IPS DF 19.7 (cell line): ENCODE measurements at places on chromosomes 3 and 15.

DNA sequence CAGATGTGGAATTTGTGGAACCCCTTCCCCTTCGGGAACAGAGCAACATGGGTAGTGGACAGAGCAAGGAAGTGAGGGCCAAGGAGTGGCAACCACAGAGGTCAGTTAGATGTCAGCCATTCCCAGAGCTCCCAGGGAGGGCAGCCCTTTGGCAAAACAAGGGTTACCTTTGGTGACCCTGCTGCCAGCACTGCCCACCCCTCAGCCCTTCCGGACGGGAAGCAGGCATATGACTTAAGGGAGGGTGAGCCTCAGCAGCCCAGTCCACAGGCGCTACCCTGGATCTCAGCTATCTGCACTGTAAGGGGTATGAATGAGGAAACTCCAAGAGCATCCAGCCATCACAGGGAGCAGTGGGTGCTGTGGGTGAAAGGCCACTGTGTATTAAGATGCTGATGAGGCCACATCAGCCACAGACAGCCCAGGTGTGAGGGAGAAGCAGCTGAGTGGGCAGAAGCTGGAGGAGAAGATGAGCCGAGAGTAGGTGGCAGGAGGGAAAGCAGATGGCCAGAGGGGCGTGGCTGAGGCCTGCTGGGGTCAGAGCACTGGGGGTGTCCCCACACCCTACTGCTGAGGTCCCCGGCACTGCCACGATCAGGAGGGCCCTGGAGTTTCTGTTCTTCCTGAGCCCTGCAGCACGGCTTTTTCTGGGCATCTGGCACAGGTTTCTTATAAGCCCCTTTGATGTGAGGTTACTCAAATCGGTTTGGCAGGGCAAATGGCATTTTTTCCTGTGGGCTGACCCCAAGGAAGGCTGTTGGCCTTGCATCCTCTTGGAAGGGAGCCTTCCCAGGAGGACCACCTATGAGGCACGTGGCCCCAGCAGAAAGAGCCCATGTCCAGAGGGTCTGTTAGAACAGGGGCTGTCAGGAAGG, 6.2 kb downstream of the PLA2G4D start:
- DNase-seq = no peak

GRCh38 chr3:60250206-60250605, 1001.0 kb downstream of the FHIT start:
- no peak for DNase-seq

DNA sequence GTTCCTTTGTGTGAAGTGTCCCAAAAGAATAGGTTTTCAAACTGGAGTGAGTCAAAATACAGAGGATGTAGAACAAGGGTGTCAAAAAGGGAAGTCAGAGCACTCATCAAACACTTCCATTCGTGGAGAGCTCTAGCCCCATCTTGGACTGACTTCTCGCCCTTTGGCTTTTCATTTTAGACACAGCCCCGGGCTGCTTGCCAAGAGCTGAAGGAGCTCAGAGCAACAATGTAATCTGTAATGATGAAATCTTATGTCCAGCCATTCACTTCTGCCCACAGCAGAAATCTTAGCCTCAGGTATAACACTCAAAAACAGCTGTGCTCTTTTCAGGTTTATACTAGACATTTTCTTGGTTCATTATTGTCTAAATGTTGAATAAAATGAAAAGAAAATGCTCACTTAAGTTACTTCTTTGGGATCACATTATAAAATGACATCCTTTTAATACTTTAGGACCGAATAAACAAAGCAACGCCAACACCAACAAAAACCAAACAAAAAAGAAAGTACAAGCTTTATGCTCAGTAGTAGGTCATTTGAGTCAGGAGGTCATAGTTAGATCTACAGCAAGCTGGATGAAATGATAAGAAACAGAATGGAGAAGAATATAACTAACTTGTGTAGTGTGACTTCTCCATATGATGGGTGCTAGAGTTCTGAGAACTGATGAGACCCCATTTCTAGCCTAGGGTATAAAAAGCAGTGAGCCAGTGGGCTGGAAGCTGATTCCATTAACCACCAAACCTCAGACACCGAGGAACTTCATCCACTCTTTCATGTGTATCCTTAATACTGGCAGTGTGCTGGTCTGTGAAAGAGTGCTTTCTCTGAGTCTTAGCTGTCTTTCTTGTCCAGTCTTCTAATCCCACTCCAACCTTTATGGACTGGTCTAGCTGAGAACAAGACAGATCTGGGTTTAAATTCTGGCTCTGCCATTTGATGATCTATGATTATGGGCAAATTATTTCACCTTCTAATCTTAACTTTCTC, 131.8 kb upstream of the SLC7A14 start:
- DNase-seq = no peak

GRCh38 chr3:187878772-187879518, 133.7 kb upstream of the BCL6 start:
- no peak for DNase-seq

DNA sequence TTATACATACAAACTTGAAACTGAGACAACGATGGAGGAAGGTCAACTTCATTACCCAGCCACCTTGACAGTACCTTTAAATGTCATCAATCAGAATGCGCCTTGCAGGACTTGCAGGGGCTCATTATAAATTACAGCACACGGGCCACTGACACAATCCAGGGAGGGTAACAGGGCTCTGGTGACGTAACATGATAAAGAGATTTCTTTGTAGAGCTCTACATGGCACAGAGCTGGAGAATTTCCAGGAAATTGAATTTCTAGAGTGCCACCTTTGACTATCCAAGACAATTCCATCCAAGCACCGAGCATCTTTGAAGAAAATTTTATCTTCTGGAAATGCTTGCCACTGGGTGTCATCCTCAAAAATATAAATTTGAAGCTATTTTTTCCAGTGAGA, 486.0 kb downstream of the FOXP1 start:
- no peak for DNase-seq

DNA sequence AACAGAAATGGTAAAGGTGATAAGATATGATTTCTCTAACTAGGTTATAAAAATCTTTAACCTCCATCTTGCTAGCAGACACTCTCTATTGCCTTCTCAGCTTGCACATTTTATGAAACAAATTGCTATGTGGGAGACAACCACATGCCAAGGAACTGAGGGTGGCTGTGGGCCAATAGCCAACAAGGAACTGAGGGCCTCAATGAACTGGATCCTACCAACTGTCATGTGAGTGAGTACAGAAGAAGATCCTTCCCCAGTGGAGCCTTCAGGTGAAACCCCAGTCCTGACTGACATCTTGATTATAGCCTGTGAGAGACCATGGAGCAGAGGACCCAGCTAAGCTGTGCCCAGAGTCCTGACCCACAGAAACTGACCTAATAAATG, 129.2 kb upstream of the LRIG1 start:
- DNase-seq = no peak

- DNase-seq = no peak
These were observed 183.6 kb upstream of the PROK2 start for GRCh38 chr3:71968544-71968943.

- no peak for DNase-seq
These were observed 127.0 kb downstream of the KLHL25 start for GRCh38 chr15:85667491-85668424.

GRCh38 chr15:38252481-38253350, at the start of gene SPRED1:
Gene SPRED1 (plus strand): TSS chr15:38252836. CDS start chr15:38253186, 350 bp downstream.
- no peak for DNase-seq

DNA sequence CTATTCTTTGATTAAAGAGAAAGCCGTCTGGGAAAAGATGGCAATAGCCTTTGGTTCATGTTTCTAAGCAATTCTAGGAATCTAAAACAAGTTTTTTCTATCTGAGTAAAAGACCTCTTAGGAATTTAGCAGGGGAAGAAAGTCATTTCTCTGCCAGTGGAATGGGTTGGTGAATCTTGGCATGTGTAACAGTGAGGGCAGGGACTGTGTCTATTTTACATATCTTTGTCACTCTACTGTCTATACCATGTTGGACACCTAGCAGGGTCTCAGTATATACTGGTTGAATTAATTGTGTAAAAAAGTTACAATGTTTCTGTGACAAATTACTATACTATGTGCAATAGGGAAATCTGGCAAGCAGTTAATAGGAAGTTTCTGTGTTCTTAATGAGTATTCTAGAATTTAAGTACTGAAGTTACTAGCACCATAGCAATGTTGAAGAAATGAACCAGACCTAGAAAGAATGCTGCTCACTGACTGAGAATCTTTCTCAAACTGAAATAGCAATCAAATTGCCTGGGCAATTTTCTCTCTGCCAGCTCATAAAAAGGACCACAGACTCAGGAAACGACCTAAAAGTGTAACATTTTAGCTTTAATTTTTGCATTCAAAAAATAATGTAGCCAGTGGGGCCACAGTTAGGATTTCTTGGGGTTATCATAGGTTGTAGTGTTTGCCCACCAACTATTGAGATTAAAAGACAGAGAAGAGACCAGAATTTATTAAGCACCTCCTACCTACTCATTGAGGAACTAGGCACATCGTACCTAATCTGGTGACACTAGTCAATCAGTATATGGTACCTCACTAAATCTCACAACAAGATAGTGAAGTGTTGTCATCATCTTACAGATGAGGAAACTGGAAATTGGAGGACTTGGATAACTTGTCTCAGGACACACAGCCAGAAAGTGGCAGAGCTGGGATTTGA, 56.2 kb upstream of the LEKR1 start:
- DNase-seq = no peak

DNA sequence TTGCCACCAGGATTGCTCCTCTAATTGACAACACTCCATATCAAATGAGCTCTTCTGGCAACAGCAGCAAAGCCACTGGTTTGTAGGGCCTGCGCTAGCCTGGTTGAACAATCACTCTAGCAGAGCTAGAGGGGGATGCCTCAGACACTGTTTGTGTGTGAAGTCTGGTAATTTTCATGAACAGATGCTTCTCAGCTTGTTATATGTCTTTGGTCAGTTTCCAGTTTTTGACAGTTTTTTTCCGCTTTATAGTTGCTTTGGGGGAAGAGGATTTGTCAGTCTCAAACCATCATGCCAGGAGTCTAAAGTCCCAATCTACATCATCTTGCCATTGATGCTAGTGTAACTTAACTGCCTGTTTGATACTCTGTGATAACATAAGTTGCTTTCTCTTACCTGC, 136.0 kb downstream of the HCN4 start:
- no peak for DNase-seq

- no peak for DNase-seq
These were observed 15.6 kb upstream of the FLNB start for GRCh38 chr3:57992452-57993213.

- no peak for DNase-seq
These were observed 41.0 kb downstream of the ABHD2 start for GRCh38 chr15:89129123-89129815.

DNA sequence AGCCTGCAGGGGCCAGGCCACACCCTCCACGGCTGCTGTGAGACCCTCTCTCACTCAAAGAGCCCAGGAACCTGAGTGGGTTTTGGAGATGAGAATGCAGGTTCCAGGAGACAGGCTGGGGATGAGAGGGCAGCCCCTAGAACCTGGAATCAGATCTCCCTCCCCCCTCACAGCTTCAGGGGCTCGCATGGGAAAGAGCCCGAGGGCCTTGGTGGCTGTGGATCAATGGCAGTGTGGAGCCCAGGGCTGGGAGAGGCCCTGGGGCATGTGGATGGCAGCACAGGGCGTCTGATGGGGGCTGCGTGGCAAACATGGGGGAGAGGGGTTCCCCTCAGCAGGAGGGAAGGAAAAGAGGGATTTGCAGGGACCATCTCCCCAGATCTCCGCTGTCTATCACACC, 112.8 kb upstream of the RPL32 start:
- DNase-seq = no peak

GRCh38 chr3:73435055-73435454, 189.7 kb downstream of the PDZRN3 start:
- no peak for DNase-seq

- no peak for DNase-seq
These were observed 40.2 kb downstream of the DOCK3 start for GRCh38 chr3:50714946-50715345.

GRCh38 chr3:38646630-38647029, 2.9 kb downstream of the SCN5A start:
- no peak for DNase-seq

DNA sequence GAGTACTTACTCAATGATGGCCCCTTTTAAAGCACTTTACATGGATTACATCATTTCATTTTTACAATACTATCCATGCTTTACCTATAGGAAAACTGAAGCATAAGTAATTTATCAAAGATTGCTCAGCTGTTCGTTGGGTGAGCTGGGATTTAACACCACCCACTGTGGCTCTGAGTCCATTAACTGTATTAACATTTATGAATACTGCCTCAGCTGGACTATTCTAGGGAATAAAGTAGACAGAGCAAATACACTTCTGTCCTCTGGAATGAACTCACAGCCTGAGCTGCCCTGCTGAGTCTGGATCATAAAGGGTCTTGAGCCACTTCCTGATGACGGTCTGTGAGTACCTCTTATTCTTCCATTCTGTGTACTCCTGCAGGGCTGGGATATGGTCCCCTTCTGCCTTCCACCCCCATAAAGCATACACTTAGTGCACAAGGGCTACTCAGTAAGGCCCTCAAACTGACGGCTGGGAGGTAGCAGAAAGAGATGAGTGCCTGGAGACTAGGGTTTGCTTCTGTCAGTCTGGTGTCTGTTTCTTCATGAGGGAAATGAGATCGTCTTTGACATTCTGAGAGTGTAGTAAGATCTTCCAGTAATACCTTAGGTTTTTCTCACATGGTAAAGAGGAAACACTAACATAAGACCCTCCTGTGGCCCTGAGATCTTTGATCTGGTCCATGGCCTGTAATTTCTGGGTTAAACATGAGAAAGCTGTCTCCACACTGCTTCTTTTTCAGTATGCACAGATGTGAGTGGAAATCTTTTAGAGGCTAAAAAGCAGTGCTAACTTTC, 12.6 kb upstream of the ST6GAL1 start:
- no peak for DNase-seq

DNA sequence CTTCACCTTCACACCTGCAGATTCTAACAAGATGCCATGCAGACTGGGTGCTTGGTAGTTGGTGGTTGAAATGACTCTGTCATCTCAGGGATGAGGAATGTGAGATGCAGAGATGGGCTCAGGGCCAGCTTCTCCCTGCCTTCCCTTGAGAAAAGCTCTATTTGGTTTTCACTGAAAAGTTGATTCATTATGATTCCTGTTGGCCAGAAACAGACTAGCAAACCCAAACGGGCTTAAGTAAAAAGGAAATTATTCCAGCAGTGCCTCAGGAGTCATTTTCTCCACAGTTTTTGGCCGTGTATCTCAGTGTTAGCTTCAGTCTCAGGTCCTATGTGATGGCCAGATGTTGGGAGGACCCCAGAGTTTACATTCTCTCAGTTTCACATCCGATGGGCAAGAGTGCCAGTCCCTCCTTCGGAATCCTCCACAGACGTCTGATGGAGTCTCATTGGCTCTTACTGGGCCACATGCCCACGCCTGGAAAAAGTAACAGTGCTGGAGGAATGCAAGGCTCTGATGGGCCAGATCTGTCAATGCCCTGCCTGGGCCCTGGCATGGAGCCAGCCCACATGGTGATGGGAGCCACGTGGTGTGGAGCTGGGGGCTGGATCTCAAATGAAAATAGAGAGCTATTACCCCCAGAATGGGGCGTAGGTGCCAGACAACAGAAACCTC, 22.3 kb upstream of the SACM1L start:
- no peak for DNase-seq
